ENCODE measurements at places on chromosomes 5 and 9.

DNA sequence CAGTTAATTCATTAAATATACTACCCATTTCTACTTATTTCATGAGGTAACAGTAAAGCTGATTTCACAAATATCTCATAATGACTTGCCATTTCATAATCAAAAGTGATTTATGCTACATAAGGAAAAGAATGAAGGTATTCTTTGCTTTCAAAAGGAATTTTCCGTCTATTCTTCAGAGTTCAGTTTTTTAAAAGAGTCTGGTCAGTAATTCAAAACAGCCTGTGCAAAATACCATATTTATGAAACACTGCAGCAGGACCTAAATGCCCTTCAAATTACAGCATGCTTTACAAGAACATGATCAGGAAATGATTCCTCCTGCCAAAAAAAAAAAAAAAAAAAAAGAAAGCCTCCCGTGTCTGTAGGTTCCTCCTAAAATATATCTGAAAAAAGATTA, 154.7 kb downstream of the KIAA0825 start:
- DNase-seq: no peak

DNA sequence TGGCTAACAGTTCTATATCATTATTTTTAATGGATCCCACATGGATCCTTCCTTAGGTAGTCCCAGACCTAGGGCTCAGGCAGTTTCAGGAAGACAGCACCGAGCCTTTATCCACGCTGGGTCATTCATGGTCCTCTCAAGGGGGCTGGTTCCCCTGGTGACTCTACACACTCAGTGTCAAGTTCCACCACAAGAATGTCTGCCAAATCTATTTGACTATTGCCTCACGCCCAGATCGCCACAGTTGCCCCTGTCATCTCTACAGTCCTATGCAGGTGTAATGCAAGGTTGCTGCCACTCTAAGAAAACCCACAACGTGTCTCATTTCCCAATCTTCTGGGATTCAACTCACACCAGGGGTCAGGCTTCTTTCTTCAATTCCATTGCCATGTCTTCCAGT, 8.0 kb upstream of the ZNF366 start:
- DNase-seq: no peak

DNA sequence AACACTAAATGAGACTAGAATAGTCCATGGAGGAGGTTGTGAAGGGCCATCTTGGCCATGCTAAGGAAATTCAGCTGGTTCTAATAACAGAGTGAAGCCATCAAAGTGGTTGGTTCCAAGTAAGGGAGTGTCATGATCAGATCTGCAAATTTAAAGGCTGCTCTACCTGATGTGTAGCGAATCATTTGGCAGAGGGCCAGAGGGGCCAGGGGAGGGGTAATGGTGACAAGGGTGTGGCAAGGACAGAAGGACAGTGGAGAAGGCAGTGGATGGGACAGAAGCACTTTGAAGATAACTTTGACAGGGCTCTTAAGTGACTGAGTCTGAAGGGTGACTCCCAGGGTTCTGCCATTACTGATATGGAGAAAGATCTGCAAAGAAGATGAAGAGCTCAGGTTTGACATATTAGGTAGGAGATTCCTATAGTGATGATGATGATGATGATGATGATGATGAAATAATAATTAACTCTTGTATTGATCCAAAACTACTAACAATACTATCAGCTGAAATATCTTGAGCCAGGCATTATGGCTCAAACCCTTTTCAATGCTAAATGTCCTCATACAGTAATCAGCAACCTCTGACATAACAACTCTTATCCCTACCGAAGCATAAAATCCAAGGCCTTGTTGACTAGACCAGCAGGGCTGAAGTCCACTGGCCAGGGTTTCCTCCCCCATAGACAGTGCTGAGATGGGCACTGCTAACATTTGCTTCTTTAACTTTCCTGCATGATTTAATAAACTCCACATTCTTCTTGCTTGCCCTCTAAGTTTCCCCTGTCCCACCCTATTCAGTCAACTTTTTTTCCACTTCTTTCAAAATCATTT, 20.0 kb downstream of the KIAA1191 start:
- DNase-seq: no peak

- no peak for DNase-seq
Measured at GRCh38 chr5:80141147-80141671, 106.1 kb downstream of the THBS4 start.

- no peak for DNase-seq
Measured at GRCh38 chr5:37771731-37772130, 68.1 kb downstream of the GDNF start.
